GM10248 (cell line): ENCODE measurements at places on chromosomes 7 and 10.

DNA sequence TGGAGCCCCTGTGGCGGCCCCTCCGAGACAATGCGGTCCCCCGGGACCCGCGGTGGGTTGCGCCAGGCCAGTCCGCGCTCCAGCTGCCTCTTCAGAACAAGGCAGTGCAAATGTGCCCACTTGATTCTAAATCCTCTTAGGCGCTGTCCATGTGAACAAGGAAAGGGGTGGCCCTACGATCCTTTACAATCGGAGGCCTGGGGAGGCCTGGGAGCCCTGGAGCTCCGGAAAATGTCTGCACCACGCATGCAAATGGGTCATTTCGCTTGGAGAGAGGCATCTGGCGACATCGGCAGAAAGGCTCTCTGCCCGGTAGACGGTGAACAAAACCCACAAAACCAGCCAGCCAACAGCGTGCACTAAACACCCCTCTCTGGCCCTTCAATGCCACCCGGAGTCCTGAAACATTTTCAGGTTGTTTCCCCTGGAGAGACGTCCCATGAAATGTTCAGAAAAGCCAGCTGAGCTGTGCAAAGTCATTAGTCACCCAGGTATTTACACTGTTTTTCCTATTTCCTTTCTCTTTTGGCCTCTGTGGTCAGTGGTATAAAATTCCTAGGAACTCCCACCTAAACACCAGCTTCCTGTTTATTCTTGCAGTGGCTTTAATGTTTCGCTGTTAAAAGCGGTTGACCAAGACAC lies 102.8 kb upstream of the ZNF438 start:
- DNase-seq: peak; percentile 26

- DNase-seq: no peak
Measured at GRCh38 chr7:84195295-84196060, 889 bp upstream of the SEMA3A start.

GRCh38 chr10:60834401-60834800 lies 56.1 kb downstream of the CDK1 start:
- DNase-seq: no peak

DNA sequence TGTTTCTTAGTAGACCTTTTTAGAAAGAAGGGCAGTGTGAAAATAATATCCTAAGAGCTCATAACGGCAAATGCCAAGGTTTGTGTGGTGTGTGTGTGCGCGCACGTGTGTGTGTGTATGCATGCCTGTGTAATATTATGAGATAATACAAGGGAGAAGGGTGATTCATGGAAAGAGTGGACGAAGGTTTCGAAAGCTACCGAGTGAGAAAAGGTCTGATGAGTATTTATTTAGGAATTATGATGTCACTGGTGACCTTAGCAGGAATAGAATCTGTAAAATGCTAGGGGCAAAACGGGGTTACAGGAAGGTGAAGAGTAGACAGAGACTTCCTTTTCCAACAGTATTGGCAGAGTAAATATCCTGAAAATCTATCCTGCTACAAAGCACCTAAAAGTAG lies 107.3 kb downstream of the AHR start:
- DNase-seq: no peak

DNA sequence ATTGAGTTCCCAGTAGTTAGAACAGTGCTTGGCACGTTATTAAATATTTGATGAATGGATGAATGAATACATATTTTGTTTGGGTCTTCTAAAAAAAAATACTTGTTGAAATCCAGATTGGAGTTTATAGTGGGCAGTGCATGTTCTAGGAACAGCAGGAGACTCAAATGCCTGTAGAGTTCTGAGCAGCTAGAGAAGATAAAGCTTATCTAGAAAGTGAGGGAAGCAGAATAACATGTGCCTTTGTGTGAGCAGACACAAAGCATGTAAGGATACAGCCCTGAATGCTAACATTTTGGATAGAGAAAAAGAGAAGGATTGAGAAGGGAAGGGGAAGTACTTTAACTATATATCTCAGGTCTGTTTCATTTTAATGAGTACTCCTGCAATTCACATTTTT lies 71.9 kb downstream of the SRI start:
- no peak for DNase-seq

GRCh38 chr7:28356619-28357018 lies 55.7 kb upstream of the CREB5 start:
- DNase-seq: no peak

DNA sequence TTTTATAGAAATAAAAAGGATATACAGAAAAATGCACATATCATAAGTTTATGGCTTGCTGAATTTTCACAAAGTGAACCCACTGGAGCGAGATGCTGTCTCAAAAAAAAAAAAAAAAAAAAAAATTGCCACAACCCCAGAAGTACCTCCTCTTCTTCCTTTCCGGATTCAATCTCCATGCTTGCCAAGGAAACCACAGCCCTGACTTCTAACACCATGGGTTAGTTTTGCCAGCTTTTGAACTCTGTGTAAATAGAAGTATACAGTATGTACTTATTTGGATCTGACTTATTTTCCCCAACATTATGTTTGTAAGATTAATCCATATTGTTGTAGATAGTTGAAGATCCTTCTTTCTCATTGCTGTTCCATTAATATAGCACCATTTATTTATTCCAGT lies 40.0 kb downstream of the FANK1 start:
- DNase-seq: no peak

GRCh38 chr10:519055-519715 lies 170.3 kb downstream of the DIP2C start:
- DNase-seq: no peak

GRCh38 chr10:114634609-114634979 lies 23.5 kb downstream of the ABLIM1 start:
- no peak for DNase-seq

GRCh38 chr7:44110719-44111635 lies 6.8 kb downstream of the AEBP1 start:
- no peak for DNase-seq
